ENCODE measurements at places on chromosomes 4 and X. TPM values are rescaled to one million over a fixed set of nuclear protein-coding genes. Genes with fewer than 3 reads are reported as not detected.

DNA sequence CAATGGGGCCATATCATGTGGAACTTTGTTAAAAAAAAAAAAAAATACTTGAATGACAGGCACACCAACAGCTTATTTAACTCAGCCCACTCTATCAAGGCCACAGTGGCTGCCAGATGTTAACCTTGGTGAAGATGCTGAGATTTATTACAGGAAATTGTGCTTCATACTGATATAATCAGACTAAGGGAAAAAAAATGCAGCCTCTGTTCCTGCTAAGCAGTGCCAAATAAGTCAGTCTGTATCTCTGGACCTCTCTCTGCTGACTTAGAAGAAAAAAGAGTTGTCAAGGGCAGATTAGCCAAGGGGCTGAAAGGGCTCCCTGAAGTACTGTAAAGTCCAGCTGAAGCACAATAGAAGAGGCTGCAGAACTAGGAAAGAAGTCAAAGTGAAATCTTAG, 677.7 kb upstream of the HTR2C start:
- DNase-seq, result no peak

GRCh38 chr4:64777286-64777685, 368.0 kb upstream of the TECRL start:
- no peak for DNase-seq

Gene CENPI
- total RNA-seq, result 0.63 TPM

Gene GPR173
- total RNA-seq, result 2.4 TPM

Gene DCTD
- total RNA-seq, result 25.8 TPM

DNA sequence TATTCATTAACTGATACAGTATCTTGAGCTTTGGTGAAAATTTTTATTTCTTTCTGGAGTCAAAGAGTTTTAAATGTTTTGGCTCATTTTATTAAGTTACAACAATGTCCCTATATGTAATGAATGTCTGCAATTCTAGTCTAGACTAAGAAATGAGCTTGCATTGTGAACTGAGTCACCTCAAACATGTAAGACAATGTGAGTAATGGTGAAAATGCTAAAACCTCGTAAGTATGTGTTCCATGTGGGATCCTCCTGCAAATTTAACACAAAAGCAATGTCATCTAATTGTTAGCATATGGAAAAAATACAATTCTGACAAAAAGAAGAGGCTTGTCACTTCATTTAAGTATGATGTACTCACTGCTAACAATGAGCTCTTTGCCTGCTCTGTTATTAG, 480.5 kb upstream of the FSTL5 start:
- no peak for DNase-seq

GRCh38 chr4:97359826-97360225, 783.5 kb downstream of the STPG2 start:
- DNase-seq, result no peak

Gene SLC7A11
- total RNA-seq, result 1.5 TPM
